Thymus (tissue), 14 donors: ENCODE measurements at places on chromosomes 16 and 17.

- no peak for DNase-seq
Observed at GRCh38 chr17:59377410-59377809, 46.0 kb downstream of the YPEL2 start.

- DNase-seq: no peak
Observed at GRCh38 chr16:19802612-19803011, 82.0 kb downstream of the GPRC5B start.

DNA sequence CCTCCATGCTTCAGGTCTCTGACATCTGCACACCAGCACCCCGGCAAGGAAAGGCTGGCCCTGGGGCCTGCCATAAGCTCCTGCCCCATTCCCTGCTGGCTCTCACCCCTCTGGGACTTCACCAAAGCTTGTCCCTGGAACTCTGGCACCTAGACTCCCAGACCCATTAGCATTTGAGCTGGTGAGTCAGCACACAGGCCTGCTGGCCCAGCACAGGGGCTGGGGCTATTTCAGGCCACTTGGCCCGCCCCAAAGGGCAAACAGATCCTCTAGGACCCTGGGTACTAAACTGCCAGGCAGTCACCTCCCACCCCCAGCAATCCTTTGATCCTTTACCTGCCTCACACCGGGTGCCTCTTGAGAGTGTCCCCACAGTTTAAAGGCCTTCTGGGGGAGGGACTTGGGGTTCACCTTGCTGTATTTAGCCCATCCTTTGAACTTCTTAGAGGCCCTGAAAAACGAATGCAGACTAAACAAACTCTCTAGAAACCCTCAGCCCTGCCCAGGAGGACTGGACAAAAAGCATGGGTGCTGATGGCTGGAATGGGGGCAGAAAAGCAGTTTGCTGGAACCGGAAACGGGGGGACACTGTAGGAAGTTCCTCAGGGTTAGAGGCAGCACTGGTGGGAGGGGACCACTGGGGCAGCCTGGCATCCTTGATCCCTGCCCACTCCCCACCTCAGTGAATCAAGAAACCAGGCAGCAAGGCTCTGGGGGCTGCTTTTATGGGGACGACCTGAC lies 3.2 kb upstream of the SAMD14 start:
- no peak for DNase-seq

- DNase-seq: no peak
Observed at GRCh38 chr16:53695070-53695469, 8.6 kb downstream of the RPGRIP1L start.

- DNase-seq: no peak
Observed at GRCh38 chr17:30519166-30519565, 42.0 kb downstream of the GOSR1 start.

DNA sequence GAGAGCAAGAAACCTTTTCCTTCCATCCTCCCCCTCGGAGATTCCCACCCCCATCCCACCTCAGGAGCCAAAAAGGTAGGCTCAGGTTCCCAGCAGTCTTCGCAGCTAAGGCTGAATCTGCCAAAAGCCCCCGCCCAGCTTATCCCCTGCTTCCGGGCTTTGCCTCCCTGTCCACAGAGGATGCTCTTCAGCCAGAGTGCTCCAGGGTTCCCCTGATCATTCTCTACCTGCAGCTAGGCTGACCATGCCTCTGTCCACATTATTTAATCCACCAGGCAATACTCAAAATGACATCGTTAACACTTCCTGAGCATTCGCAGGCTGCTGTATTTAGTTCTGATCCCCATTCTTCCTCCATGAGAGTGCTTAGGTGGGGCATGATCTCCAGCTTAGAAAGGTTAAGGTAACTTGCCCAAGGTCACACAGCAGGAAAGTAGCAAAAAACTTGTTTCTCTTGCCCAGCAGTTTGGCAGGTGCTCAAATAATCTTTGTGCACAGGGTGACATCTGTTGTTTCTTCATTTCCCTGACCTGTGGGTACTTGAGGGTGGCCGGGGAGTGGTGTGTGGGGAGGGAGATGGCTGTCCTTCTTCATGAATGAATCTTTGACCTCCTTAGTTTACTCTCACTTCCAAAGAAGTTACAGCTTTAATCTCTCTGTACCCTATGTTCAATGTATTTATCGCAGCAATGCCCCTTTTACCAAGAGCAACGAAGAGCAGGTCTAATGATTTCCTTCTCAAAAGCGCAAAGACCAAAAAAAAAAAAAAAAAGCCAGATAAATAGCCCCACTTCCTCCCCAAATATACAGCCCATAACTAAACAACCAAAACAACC lies 848 bp upstream of the TBKBP1 start:
- DNase-seq: no peak

DNA sequence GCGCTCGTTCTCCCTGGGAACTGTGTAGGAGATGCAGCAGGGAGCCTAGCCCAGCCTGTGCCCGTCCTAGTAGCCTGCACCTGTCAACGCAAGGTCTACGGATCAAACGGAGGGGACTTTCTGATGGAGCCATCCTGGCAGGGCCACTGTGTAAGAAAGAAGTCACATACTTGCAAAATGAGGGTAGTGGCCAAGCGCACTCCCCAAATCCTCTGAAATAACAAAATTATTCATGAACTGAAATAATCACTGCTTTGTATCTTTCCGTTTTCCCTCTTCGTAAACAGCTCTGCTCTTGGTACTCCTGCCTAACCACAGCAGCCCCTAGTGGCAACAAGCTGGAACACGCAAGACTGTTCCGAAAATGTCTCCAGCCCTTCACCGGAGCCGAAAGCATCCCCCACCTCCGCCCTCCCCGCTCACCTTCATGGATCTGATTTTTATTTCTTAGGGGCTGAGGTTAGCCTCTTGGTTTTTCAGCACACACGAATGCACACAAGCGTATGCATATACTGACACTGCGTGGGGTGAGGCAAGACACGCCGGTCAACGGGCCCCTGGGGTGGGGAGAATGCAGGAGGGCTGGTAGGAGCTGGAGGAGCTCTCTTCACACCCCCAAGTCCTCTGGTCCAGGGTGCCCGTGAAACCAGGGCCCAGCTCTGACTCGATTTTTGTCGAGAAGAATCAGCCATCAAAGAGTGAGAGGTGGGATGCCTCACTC lies 100.8 kb downstream of the ABCC12 start:
- peak; percentile 10 for DNase-seq

DNA sequence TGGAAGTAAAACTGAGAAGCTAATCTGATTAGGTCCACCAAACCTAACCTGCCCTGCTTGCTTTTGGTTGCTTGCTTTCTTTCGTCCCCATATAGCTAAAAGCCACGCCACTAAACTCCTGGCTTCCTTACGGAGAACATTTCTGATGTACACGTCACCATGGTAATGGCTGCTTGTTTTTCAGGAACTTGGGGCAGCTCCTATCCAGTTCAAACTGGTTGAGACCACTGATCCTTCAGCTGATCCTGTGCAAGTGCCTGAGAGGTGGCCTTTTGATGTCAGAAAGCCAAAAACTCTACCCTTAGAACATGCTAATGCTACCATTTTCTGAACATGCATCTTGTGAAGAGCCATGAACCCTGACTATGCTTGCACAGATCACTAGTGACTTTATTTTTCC lies 14.4 kb upstream of the DHRS7C start:
- no peak for DNase-seq

- no peak for DNase-seq
Observed at GRCh38 chr17:32671896-32672295, 185.1 kb downstream of the CDK5R1 start.

- DNase-seq: no peak
Observed at GRCh38 chr16:74726716-74727115, 26.1 kb upstream of the MLKL start.

- no peak for DNase-seq
Observed at GRCh38 chr16:27867122-27868110, 196.1 kb downstream of the GSG1L start.

- DNase-seq: no peak
Observed at GRCh38 chr16:2365397-2366294, 25.1 kb upstream of the ABCA3 start.
